ENCODE measurements at places on chromosomes 12 and 14.

- no peak overlapping the region for H3K27ac ChIP-seq
- no peaks in the 10 kb centered on the region for H3K36me3 ChIP-seq
- no peak overlapping the region for H3K4me3 ChIP-seq
- no peaks in the 10 kb centered on the region for H3K27me3 ChIP-seq
Measured at GRCh38 chr14:33696165-33696564, 254.7 kb downstream of the EGLN3 start.

GRCh38 chr12:46717868-46718267 is 107.9 kb downstream of the SLC38A4 start:
- H3K4me1 ChIP-seq, result no peaks in the 10 kb centered on the region
- DNase-seq, result no peak
- no peaks in the 10 kb centered on the region for H3K36me3 ChIP-seq
- no peak overlapping the region for H3K27ac ChIP-seq
- no peak overlapping the region for H3K4me3 ChIP-seq
- H3K27me3 ChIP-seq, result no peaks in the 10 kb centered on the region

GRCh38 chr14:105283028-105283427 is 17.8 kb downstream of the BRF1 start:
- no peaks in the 10 kb centered on the region for H3K27me3 ChIP-seq
- peaks cover 18% of the 10 kb centered on the region for H3K4me1 ChIP-seq
- DNase-seq, result no peak
- no peak overlapping the region for H3K27ac ChIP-seq
- no peak overlapping the region for H3K4me3 ChIP-seq

- DNase-seq, result no peak
- peaks cover 14% of the 10 kb centered on the region for H3K4me1 ChIP-seq
- no peak overlapping the region for H3K27ac ChIP-seq
- no peak overlapping the region for H3K4me3 ChIP-seq
Measured at GRCh38 chr12:47268501-47269454, 189.0 kb upstream of the AMIGO2 start.

GRCh38 chr12:45204757-45205156 is 11.1 kb upstream of the ANO6 start:
- H3K27me3 ChIP-seq, result no peaks in the 10 kb centered on the region
- H3K4me1 ChIP-seq, result peaks cover 13% of the 10 kb centered on the region
- H3K4me3 ChIP-seq, result no peak overlapping the region
- no peak for DNase-seq

DNA sequence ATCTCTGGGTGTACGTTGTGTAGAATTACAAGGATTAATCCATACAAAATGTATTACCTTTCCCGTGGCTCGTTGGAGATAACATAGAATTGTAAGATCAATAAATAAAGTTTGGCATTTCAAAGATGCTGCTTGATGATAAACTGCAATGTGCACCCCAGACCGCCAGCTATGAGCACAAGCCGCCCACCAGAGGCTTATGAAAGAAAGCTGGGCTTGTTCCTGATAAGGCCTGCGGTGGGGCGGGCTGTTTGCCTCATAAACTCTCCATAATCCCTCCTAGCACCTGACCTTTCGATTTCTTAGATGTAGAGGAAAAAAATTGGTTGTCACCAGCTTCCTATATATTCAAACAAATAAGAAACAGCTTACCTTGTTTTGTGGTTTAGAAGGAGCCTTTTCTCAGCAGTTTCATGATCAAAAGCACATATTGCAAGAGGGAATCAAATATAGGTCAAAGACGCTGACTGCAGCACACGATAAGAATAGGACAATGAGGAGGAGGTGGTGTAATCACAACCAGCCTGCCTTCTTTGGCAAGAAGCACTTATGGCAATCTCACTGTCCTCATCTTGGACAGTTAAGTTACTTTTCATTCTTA is 293.6 kb downstream of the RMST start:
- no peak overlapping the region for H3K27ac ChIP-seq
- no peaks in the 10 kb centered on the region for H3K4me1 ChIP-seq
- DNase-seq, result no peak
- H3K36me3 ChIP-seq, result no peaks in the 10 kb centered on the region

- H3K36me3 ChIP-seq, result no peaks in the 10 kb centered on the region
- H3K27ac ChIP-seq, result no peak overlapping the region
- no peak overlapping the region for H3K4me3 ChIP-seq
- DNase-seq, result no peak
- H3K4me1 ChIP-seq, result no peaks in the 10 kb centered on the region
- peaks cover 2% of the 10 kb centered on the region for H3K27me3 ChIP-seq
Measured at GRCh38 chr12:105445649-105446048, 115.2 kb downstream of the C12orf75 start.

GRCh38 chr14:77306416-77306815 is 14.3 kb downstream of the POMT2 start:
- no peaks in the 10 kb centered on the region for H3K27me3 ChIP-seq
- no peak overlapping the region for H3K27ac ChIP-seq
- DNase-seq, result no peak
- no peaks in the 10 kb centered on the region for H3K4me1 ChIP-seq
- no peak overlapping the region for H3K4me3 ChIP-seq
